Iris pigment epithelial cell (primary cell): ENCODE measurements at places on chromosomes 1 and 21.

- no peak for DNase-seq
Observed at GRCh38 chr21:39111931-39112550, 71.2 kb downstream of the PSMG1 start.

DNA sequence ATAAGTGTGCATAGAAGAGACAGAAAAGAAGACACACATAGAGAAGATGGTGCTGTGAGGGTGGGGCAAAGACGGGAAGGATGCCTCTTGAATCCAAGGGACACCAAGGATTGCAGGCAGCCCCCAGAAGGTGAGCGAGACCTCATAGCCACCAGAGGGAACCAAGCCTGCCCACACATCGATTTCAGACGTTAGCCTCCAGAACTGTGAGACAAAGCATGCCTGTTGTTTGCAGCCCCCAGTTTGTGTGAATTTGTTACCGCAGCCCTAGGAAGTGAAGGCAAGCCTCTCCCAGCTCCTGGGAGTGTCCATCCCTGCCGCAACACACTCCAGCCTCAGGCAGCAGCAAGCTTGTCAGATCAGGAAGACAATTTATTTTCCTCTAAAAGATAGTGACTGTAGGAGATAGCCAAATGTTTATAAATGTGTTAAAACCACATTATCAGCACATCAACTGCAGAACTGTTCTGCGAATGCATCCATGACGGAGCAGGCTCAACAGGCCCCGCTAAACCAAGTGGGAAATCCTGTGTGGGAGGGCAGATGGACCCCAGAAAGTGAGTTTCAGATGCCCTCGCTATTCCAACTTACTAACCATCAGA lies 543.3 kb downstream of the MATN1 start:
- DNase-seq: no peak

DNA sequence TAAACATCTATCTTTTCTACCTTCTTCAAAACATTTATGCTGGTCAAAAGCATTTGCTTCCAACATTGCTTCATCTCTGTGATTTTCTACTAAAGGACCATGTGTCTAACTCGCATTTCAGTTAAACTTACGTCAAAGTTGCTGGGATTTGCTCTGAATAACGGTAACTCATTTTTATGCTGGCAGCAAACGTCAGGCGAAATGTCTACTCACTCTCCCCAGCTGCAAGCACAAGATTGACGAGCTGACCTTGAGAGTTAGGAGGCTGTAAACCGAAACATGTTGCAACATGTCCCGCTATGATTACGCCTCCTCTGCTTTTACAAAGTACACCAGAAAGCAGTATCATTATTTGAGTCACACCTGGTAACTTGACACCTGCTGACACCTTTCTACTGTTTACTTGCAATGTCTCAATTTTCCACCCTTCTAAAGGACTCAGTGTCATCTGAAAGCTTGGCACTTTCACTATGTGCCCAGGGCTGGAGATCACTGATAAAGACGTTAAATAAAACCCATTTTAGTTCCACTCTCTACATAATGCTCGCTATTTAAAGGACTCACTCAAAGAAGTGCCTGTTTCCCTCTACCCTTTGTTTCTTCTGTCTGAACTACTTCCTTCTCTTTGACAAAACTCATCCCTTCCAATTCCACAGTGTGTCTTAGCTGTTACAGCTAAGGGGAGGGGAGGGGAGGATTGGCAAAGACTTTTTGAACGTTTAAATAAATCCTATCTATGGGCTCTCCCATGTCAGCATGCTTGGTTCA lies 111.9 kb downstream of the PTPN14 start:
- DNase-seq: peak; percentile 99

DNA sequence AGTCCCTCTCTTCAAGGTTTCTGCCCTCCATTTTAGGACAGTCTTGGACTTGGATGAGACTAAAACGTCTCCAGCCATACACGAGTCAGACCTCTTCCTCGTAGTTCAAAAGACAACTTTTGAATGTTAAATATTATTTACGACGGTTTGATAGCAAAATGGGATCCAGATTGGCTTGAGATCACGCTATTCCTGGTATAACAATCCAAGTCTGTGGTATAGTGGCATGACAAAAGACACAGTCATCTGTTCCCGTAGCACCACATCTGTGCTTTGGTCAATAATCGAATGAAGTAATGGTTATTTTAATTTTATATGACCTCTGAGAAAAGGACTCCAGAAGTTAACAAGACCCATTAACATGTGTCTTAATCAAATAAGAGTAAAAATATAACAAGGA lies 7.0 kb downstream of the PCP4 start:
- no peak for DNase-seq

DNA sequence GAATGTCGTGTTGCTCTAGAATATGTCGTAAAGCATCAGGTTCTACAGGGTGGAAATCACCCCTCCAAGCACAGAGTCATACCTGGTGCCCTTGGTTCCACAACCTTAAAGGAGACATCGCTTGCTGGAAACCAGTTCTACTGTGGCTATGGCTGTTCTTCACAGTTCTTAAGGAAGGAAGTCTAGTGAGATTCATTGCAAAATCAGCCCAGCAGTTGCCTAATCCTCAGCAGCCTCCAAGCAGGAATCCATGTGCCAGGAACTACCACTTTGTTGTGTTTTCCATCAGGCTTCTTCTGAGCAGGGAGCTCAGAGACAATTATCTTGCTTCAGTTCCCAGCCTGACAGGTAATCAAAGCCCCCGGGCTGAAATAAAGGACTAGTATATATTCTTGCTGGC lies 45.0 kb upstream of the SLC35F3 start:
- DNase-seq: no peak

DNA sequence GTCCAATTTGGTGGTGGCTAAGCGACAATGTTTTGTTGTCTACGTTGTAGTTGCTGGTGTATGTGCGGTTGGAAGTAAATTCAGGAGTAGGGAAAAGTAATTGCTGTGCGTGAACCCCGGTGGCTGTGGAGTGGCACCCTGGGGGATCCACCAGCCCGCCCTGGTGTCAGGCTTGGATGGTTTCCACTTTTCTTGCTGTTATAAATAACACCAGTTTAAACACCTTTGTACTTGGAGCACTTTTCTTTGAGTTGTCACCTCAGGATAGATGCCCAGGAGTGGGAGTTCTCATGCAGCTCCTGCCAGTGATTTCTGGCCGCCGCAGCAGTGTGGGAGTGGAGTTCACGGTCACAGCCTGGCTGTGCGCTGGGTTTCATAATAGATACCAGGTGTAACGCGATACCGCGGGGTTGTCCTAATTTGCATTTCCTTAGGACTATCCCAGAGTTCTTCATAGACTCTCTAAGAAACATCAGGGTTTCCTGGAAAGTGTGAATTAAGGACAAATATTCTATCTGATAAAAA lies 12.8 kb upstream of the TMEM200B start:
- peak; percentile 59 for DNase-seq

DNA sequence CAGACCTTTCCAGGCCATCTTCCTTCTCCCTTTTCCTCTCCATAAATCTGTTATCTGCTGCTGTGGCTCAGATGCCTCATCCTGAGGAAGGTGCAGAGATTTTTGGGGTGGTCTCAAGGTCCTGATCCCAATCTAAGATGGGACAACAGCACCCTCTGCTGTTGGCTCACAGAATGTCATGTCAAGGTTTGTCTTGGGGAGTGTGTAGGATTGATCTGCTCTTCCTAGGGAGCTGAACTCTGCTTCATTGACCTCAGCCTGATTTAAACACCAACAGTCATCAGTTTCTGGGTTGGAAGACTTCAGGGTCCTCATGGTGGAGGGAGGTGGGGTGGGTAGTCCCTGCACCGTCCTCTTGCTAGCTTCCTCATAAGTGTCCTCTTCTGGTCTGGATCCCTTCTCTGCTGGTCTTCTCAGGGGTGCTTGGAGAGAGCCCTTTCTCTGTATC lies 62.8 kb upstream of the LAX1 start:
- DNase-seq: peak; percentile 23

DNA sequence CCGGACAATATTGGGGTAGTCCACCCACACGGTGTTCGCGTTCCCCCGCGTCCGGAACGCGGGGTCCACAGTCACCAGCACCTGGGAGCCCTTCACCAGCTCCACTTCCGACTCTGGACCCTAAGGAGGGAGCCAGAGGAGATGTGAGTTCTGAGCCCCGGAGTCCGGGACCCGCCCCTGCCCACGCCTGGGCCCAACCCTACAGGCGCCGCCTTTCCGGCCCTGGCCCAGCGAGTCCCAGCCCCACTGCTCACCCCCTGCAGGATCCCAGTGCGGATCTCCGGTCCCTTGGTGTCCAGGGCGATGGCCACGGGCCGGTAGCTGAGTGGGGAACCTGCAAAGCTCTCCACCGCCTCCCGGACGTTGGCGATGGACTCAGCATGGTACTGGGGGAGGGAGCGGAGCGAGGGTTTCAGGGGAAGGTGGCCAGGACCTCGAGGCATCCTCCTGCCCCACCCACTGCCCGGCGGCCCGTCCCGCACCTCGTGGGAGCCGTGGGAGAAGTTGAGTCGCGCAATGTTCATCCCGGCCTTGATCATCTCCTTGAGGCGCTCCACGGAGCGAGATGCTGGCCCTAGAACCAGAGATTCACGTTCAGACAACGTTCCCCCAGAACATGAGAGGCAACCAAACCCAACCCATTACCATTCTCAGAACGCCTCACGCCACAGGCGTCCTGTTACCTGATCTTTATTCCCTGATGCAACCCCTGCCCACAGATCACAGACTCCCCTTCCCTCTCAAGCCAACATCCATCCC lies 5.9 kb downstream of the PKLR start:
- no peak for DNase-seq

GRCh38 chr1:111192074-111192473 lies 8.4 kb downstream of the DENND2D start:
- no peak for DNase-seq

- peak; percentile 41 for DNase-seq
Observed at GRCh38 chr1:35569936-35570335, 3.2 kb upstream of the TFAP2E start.

DNA sequence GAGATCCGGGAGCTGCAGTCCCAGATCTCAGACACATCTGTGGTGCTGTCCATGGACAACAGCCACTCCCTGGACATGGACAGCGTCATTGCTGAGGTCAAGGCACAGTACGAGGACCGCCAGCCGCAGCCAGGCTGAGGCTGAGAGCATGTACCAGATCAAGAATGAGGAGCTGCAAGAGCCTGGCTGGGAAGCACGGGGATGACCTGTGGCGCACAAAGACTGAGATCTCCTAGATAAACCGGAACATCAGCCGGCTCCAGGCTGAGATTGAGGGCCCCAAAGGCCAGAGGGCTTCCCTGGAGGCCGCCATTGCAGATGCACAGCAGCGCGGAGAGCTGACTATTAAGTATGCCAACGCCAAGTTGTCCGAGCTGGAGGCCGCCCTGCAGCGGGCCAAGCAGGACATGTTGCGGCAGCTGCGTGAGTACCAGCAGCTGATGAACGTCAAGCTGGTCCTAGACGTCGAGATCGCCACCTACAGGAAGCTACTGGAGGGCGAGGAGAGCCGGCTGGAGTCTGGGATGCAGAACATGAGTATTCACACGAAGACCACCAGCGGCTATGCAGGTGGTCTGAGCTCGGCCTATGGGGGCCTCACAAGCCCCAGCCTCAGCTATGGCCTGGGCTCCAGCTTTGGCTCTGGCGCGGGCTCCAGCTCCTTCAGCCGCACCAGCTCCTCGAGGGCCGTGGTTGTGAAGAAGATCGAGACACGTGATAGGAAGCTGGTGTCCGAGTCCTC lies 25.5 kb downstream of the ETV3L start:
- DNase-seq: peak; percentile 72

DNA sequence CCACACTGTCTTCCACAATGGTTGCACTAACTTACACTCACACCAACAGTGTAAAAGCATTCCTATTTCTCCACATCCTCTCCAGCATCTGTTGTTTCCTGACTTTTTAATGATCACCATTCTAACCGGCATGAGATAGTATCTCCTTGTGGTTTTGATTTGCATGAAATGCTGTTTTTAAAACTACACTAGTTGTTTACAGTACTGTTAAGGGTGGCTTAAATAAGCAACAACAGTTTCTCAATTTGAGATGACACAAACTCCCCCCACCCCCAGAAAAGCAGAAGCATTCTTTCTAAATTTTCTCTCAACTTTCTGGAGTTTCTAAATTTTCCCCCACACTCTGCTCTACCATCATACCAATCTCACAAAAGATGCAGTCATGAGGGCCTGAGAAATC lies 7.1 kb upstream of the SLAMF7 start:
- DNase-seq: no peak

DNA sequence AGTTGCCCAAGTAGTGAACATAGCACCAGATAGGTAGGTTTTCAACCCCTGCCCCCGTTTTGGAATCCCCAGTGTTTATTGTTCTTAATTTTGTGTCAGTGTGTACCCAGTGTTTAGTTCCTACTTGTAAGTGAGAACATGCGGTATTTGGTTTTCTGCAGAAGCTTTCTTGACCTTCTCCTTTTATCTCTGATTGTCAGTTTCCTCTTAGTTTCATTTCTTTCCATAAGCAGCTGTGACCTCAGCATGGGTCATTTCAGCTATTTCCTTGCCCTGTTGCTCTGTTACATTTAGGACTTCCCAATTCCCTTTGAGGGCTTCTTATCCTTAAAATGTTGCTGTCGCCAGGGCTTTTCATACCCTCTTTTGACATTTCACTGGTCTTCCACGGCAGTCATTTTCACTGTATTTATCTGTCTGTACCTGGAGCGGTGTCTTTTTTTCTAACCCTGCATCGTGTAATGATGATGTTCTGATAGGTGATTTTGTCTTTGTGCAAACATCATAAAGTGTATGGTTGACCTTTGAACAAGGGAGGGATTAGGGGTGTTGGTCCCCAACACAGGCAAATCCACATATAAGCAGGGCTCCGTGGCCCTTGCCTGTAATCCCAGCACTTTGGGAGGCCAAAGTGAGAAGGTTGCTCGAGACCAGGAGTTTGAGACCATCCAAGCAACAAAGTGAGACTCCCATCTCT lies 15.0 kb downstream of the ITSN1 start:
- peak; percentile 46 for DNase-seq

- DNase-seq: no peak
Observed at GRCh38 chr1:230749635-230750034, 2.4 kb downstream of the CAPN9 start.

DNA sequence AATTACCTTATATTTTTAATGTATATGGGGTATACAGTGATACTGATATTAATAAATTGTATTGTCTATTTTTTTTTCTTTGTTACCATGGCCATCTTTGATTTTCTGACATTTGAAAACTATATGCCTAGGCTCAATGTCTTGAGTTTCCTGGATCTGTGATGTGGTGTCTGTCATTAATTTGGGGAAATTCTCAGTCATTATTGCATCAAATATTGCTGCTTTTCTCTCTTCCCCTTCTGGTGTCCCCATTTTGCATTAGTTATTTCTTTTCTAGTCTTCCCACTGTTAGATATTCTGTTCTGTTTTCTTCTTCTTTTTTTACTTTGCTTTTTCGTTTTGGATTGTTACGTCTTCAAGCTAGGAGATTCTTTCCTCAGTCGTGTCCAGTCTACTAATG lies 33.8 kb downstream of the ZBTB40 start:
- DNase-seq: no peak

- DNase-seq: no peak
Observed at GRCh38 chr1:3799976-3800685, 3.8 kb upstream of the LRRC47 start.

- DNase-seq: no peak
Observed at GRCh38 chr1:167054946-167055630, 35.1 kb downstream of the GPA33 start.

GRCh38 chr1:43239484-43239883 lies 30.3 kb upstream of the TMEM125 start:
- no peak for DNase-seq

- no peak for DNase-seq
Observed at GRCh38 chr21:31151156-31152045, 113.1 kb upstream of the KRTAP19-8 start.
